Activated CD8-positive, alpha-beta T cell treated with anti-CD3 and anti-CD28 coated beads, Interleukin-2, amount 10 ng/mL, durations not matched to agents 7 days and 5 days (primary cell): ENCODE measurements at places on chromosomes 13 and 19.

- DNase-seq = no peak
Measured at GRCh38 chr19:52428937-52429336, at the start of gene ZNF534. TSS of gene ZNF534 (plus strand) at chr19:52429148. CDS start at chr19:52431475, 2,327 bp downstream.

DNA sequence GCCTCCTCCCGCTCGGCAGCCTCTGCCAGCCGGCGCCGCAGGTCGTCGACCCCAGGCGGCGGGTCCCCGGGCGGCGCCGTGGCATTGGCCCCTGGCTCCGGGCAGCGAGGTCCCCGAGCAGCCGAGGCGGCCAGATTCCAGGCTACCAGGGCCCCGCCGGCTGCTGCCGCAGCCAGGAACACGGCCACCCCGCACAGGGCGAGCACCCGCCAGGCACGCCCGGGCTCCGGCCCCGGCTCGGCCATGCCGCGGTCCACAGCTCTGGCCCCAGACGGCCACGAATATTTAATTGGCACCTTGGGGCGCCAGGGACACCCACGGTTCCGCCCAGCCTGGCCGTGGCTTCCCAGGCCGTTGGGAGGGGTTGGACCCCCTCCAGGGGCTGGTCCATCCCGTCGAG lies at the start of gene CCDC194:
Gene CCDC194 (minus strand): TSS at position 283 of the 400 bp plus-strand sequence. CDS start 38 bp downstream, at position 245.
- DNase-seq = no peak

GRCh38 chr13:59745392-59745788 lies 418.3 kb downstream of the DIAPH3 start:
- DNase-seq = no peak

DNA sequence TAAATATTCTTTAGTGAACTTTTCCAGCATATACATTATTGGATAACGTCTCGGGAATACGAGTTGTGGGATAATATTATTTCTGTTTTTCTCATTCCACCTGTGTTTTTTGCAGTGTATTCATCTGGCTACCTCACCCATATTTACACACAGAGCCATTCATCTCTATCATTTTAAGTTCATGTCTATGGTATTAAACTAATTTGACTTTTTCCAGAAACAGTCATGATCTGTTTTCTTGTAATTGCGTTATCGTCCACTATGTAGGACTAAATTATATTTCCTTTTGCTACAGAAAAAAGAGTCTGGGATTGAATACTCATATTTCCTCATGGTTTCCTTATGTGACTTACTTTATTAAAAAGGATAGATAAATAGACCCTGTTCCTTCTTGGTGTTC lies 2.7 kb downstream of the ATP11A start:
- DNase-seq = no peak

- peak; percentile 71 for DNase-seq
Measured at GRCh38 chr19:48896191-48896720, 2.3 kb downstream of the TULP2 start.

- no peak for DNase-seq
Measured at GRCh38 chr13:50286324-50286723, 271.1 kb downstream of the KCNRG start.

- no peak for DNase-seq
Measured at GRCh38 chr13:114144606-114145244, 12.3 kb upstream of the RASA3 start.

GRCh38 chr13:74567485-74567884 lies 433.3 kb upstream of the KLF12 start:
- no peak for DNase-seq

DNA sequence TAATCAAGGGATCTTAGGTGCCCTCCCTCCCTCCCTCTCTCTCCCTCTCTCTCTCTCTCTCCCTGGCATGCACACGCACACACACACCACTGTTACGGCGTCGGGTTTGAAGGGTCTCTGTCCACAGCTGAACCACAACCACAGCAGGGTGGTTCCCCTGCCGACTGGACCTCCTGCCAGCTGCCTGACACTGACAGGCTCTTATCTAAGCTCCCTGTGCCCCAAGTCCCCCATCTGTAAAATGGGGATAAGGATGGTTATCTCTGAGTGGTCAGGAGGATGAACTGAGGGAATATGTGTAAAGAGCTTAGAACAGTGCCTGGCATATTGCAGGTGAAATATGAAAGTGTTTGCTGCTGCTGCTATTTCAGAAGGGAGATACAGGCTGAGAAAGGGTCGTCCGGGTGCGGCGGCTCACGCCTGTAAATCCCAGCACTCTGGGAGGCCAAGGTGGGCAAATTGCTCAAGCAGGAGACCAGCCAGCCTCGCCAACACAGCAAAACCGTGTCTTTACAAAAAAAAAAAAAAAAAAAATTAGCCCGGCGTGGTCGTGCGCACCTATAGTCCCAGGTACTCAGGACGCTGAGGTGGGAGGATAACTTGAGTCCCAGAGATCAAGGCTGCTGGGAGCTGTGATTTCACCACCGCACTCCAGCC lies 852 bp upstream of the SHISA7 start:
- no peak for DNase-seq

DNA sequence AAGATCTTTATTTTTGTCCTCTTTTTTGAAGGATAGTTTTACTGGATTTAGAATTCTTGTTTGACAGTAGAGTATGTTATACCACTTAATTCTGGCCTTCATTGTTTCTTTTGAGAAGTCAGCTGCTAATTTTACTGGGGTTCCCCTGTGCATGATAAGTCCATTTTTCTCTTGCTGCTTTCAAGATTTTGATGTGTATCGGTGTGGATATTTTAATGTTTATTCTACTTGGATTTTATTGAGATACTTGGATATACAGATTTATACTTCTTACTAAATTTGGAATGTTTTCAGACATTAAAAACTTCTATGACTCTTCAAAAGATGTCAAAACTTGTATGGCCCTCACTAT lies 86.9 kb downstream of the URI1 start:
- no peak for DNase-seq

DNA sequence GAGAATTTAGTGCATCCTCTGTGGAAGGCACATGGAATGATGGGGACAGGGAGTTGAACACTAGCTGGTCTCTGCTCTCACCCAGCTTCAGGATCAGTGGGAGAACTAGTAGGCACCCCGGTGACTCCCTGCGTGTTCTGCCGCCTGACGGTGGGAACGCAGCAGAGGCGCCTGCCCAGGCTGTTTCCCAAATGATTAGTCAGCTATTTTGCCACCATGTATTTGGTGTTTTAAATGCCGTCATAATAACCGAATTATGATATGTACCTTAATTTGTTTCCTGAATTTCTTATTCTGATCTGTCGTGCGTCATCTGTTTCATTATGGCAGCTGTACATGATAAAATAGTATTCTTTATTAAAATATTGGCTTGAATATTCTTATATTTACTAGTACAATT lies 115.9 kb upstream of the GJB6 start:
- DNase-seq = no peak

GRCh38 chr19:20558011-20558410 lies 7.6 kb downstream of the ZNF737 start:
- DNase-seq = no peak

DNA sequence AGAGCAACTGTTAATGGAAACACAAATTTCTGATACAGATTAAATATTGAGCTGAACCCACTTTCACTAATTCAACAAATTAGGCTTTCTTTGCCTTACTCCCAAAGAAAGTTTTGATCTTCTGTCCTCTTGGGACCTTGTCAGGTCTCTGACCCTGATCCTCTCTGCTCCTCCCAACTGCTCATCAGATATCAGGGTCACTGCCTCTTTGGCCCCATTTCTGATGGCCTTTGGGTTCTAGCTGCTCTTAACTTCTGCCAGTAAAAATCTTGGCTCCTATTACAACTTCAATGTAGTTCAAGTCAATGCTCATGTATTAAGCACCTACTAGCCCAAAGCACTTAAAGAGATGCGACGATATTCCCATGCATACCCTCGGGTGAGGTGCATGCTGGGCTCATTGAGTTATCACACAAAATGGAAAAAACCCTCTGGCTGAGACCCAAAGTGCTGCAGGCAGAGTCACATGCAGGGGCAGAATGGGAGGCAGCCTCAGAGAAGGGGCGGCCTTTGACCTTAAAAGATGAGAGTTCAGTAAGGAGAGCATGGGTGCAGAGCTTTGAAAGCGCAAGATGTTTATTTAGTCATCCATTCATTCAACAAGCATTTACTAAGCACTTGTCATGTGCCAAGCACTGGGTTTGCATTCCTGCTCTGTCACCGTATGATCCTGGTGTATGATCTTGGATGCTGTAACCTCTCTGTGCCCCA lies 183.4 kb downstream of the USP12 start:
- DNase-seq = no peak

DNA sequence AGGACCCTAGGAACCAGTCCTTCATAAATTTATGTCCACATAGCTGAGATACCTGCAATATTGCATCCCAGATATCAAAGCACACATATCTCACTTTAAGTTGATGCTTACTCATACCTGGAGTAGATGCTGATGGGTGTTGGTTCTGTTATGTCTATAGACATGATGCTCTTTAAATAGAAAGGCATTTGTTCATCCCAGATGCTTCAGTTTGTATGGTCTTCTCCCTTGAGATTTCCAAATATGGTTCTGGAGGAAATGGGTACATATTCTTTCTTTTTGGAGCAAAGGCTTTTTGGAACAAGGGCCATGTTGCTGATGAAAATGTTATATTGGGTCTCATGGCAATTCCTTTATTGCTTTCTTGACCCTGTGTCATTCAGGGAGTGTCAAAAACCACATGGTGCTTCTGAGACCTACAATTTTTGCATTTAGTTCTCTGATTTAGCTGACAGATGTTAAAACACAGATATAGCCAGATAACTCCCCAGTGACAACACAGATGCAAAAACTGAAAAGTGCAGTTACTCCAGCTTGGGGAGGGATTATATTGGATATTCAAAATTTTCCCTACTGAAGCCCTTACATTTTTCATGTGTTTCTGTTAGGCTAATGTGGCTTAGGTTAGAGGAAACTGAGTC lies 211.4 kb downstream of the KCNRG start:
- DNase-seq = no peak

GRCh38 chr13:67390462-67391086 lies 160.4 kb upstream of the PCDH9 start:
- no peak for DNase-seq

- DNase-seq = no peak
Measured at GRCh38 chr13:49831455-49831854, 39.0 kb upstream of the KPNA3 start.

DNA sequence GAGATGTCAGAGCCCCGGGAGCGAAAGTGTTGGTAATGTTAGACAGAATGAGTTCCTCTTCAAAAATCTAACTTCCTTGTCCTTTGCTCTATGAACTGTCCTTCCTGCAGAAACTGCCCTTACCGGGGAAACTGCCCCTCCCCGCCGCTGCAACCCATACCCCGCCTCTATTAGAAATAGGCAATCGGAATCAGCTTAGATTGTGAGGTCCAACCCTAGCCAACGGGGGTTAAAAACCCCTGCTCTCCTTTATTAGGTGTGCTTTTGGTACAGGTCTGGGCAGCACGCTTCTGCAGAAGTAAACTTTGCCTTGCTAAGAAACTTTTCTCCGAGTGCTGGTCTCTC lies 11.5 kb upstream of the CAPNS1 start:
- DNase-seq = no peak

- DNase-seq = no peak
Measured at GRCh38 chr19:39951686-39952085, 17.3 kb upstream of the FCGBP start.

DNA sequence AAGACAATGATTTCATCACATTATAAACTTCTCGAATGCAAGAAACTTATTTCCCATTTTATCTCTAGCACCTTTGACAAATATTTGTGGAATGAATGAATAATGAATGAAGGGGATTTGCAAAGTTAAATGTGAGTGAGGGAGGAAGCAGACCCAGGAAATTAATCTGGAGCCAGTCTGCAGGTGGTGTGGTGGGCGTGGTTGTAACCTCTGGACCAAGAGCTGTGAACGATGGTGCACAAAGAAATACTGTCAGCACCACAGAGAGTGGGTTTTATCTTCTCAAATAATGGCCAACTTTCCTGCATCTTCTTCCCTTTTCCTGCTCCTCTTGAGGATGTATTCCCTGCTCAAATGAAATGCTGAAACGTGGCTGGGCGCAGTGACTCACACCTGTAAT lies 11.0 kb upstream of the ZNF792 start:
- DNase-seq = no peak

GRCh38 chr19:6479836-6480398 lies 1.7 kb downstream of the DENND1C start:
- no peak for DNase-seq

- no peak for DNase-seq
Measured at GRCh38 chr19:27672309-27673047, 1540.5 kb downstream of the UQCRFS1 start.

DNA sequence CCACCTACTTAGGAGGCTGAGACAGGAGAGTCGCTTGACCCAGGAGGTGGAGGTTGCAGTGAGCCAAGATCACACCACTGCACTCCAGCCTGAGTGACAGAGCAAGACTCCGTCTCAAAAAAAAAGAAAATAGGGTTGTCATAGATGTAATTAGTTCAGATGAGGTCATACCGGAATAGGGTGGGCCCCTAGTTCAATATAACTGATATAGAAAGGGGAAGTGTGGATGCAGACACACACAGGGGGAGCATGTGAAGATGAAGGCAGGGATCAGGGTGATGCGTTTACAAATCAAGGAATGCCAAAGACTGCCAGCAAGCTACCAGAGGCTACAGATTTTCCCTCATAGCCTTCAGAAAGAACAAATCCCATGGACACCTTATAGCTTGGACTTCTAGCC lies 24.3 kb upstream of the EEF1AKMT1 start:
- DNase-seq = no peak

DNA sequence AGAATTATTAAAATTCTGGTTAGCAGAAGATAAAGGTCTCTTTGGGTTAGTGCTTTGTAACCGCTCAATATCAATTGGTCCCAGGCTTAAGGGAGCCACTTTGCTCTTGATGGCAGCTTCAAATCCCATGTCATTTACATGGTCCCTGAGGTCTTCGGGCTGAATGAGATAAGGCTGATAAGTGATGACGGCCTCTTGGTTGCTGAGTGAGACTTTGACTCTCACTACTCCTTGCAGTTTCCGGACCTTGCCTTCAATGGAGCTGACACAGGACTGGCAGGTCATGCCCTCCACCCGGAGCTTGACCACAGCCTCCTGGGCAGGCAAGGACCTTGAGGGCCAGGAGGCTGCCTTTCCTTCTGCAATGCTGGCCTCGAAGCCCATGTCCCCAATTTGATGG lies 36.8 kb downstream of the ATP7B start:
- no peak for DNase-seq

GRCh38 chr13:25018729-25019115 lies 77.2 kb upstream of the PABPC3 start:
- no peak for DNase-seq

GRCh38 chr13:93305886-93306285 lies 79.3 kb downstream of the GPC6 start:
- no peak for DNase-seq

DNA sequence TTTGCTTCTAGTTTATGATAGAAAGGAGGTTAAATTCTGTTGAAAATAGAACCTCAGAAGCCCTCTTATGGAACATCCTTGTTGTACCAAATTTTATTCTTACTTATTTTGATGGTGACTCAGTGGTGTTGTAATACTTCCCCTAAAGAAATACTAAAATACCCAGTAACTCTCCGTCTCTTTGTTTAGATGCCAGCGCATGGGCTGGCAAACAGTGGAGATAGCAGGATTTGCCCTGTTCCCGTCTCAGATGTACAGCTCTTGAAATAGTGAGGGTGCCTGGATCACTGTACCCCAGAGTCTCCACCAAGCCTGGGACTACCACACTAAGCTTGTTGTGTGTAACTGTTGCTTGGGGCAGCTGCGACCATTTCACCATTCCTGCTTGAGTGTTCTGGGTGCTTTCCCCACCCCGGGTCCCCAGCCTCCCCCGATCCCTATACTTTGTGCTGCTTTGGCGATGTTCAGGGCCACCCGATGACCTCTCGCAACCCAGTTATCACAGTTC lies 67.0 kb upstream of the TEX29 start:
- no peak for DNase-seq
